ENCODE measurements at places on chromosomes 2 and 18. TPM values are rescaled to one million over a fixed set of nuclear protein-coding genes. Genes with fewer than 3 reads are reported as not detected.

CTDP1 gene
- total RNA-seq, result 41.2 TPM

RAB17 gene
- not detected for total RNA-seq

DNA sequence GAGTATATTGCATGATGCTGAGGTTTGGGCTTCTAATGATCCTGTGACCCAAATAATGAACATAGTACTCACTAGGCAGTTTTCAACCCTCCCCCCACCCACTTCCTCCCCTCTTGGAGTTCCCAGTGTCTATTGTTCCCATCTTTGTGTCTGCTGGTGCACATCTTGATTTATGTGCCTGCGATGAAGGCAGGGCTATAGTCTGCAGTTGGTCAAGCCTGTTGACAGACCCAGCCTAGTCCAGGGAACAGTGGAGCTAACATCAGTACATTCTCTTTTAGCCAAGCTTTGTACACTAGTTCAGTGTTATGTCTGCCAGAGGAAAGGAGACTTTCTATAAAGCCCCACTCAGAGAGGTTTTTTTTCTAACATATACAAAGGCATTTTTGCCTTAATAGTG lies 287.6 kb downstream of the CPS1 start:
- H3K27ac ChIP-seq, result no peak overlapping the region
- H3K36me3 ChIP-seq, result no peaks in the 10 kb centered on the region
- no peak overlapping the region for H3K4me3 ChIP-seq

DNA sequence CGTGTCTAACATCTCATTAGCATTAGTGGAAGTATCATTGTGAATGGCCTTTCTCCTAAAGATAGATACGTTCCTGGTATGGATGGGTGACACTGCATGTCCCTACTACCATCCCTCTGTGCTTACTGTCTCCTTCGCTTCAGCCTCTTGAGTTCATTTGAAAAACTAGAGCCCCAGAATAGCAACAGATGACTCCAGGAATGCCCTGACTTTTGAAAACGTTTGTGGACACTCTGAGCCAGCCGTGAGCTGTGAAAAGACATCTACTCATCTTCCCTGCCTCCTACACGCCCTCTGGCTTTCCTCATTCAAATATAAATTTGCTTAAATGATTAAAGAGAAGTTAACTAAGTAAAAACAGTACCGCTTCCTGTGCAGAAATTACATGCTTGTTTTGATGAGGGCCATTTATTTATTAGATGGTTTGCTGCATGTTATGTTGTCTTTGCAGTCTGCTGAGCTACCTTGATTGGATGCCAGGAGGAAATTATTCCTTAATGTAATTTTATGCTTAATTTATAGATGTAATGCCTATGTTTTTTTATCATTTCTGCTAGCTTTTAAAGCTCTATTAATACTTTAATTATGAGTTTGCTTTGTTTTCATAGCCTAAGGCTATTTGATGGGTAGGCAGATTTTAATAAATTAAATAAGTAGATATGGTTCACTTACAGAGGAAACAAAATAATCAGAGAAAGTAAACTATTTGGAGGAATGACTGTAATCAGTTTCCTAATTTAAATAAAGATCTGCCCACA lies 32.1 kb upstream of the MYO3B start:
- H3K4me3 ChIP-seq, result no peak overlapping the region
